ENCODE measurements at places on chromosomes 13 and 19. TPM values are rescaled to one million over a fixed set of nuclear protein-coding genes. Genes with fewer than 3 reads are reported as not detected.

CRYL1 gene
- total RNA-seq: 11.5 TPM

EEF1AKMT1 gene
- total RNA-seq: 9.9 TPM

TPTE2 gene
- total RNA-seq: not detected

USHBP1 gene
- total RNA-seq: not detected

PCCA gene
- 10.3 TPM for total RNA-seq

ANKLE1 gene
- 1.3 TPM for total RNA-seq

S1PR5 gene
- 0.29 TPM for total RNA-seq

ZNF772 gene
- 17.3 TPM for total RNA-seq

Measured in RPMI7951 (cell line).